ENCODE measurements at places on chromosomes 16 and 17. TPM values are rescaled to one million over a fixed set of nuclear protein-coding genes. Genes with fewer than 3 reads are reported as not detected.

- H3K27ac ChIP-seq: no peak overlapping the region
- H3K27me3 ChIP-seq: no peaks in the 10 kb centered on the region
- peaks cover 24% of the 10 kb centered on the region for H3K36me3 ChIP-seq
- no peak for DNase-seq
- H3K4me3 ChIP-seq: no peak overlapping the region
- peaks cover 4% of the 10 kb centered on the region for H3K4me1 ChIP-seq
Measured at GRCh38 chr17:72802726-72803125, 289.8 kb downstream of the SLC39A11 start.

GRCh38 chr17:31917065-31917529 is 15.6 kb upstream of the UTP6 start:
- no peaks in the 10 kb centered on the region for H3K27me3 ChIP-seq
- H3K4me3 ChIP-seq: no peak overlapping the region
- H3K4me1 ChIP-seq: peaks cover 28% of the 10 kb centered on the region
- DNase-seq: peak; percentile 81

CLDN7 gene
- total RNA-seq: 0.89 TPM

GRCh38 chr17:10099051-10099571 is 99.3 kb downstream of the GAS7 start:
- no peaks in the 10 kb centered on the region for H3K27me3 ChIP-seq
- peaks cover 17% of the 10 kb centered on the region for H3K4me1 ChIP-seq
- H3K4me3 ChIP-seq: no peak overlapping the region
- peak overlapping the region; percentile 59 for H3K27ac ChIP-seq
- DNase-seq: no peak
- H3K36me3 ChIP-seq: no peaks in the 10 kb centered on the region

LRRC46 gene
- total RNA-seq: 0.84 TPM

DNA sequence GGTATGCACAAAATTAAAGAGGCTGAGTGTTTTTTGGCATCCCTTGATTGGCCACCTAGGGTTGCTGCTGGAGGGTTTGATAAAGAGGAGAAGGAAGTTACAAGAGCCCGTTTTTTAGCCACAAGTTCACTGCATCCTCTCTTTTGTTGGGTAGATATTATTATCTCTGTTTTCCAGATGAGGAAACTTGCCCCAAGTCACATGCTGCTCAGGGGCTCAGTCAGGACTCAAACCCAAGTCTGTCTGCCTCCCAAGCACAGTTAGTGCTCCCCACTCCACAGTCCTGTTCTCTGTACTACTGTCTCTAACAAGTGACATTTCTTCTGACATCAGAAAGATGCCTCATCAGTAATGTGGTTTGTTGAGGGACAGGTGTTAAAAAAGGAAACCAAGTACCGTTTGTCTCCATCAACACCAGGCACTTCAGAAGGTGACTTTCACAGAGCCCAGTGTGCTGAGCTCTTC is 1.4 kb downstream of the NT5M start:
- no peak overlapping the region for H3K27ac ChIP-seq
- no peak for DNase-seq
- H3K36me3 ChIP-seq: no peaks in the 10 kb centered on the region
- H3K4me3 ChIP-seq: peak overlapping the region; percentile 72

DNA sequence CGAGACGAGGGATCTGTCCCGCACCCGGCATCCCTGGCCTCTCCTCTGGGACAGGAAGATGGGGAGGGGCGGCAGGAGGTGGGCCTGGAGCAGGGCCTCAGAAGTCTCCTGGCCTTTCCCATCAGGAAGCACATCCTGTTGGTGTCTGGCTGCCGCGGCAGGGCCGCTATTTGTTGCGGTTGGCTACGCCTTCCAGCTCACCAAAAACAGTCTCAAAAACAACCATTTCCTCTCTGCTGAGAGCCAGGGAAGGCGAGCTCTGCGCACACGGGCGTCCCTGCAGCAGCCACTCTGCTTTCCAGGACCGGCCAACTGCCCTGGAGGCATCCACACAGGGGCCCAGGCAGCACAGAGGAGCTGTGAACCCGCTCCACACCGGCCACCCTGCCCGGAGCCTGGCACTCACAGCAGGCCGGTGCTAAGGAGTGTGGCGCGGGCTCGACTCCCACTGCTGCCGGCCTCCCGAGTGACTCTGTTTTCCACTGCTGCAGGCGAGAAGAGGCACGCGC is at the start of gene TMEM204:
Gene TMEM204 (plus strand): TSS at position 224 of the 509 bp plus-strand sequence. CDS start 610 bp downstream, outside the sequence.
- peaks cover 10% of the 10 kb centered on the region for H3K36me3 ChIP-seq
- peak within 1 kb of the TSS; percentile 73 for H3K4me3 ChIP-seq
- peaks cover 62% of the 10 kb centered on the region for H3K4me1 ChIP-seq
- no peaks in the 10 kb centered on the region for H3K27me3 ChIP-seq
- no peak for DNase-seq

DNA sequence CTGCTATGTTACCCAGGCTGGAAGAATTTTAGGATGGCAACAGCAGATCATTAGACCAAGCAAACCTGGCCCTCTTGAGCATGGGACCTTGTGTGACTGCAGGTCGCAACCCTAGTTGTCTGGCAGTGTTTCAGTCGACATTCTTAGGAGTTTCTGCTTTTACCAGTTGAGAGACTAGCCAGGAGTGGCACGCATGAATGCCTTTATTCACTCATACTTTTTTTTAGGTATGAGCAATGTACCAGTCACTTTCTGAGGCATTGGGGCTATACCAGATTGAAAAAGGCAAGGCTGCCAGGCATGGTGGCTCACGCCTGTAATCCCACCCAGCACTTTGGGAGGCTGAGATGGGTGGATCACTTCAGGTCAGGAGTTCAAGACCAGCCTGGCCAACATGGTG is 28.2 kb upstream of the HAS3 start:
- peaks cover 13% of the 10 kb centered on the region for H3K4me1 ChIP-seq
- no peaks in the 10 kb centered on the region for H3K36me3 ChIP-seq
- H3K27me3 ChIP-seq: no peaks in the 10 kb centered on the region
- no peak for DNase-seq
- no peak overlapping the region for H3K4me3 ChIP-seq

DNA sequence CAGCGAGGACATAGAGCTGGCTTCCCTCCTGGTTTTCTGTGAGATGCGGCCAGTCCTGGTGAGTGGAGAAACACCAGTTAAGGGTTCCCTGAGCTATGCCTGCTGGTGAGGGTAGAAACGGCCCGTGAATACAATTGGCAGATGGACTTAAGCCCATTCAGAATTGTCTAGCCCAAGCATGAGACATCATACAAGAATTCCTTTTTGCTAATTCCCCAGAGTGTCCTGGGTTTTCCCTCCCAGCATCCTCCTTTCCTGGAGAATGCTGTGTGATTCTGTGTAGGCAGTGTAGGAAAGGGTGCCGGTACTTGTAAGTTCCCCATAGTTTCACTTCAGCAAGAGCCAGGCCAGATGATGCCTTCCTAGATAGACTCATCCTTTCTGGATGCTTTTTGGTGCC is 65.1 kb downstream of the SDR42E1 start:
- no peak for DNase-seq
- H3K27me3 ChIP-seq: peaks cover 36% of the 10 kb centered on the region
- H3K4me1 ChIP-seq: no peaks in the 10 kb centered on the region

GRCh38 chr17:59811209-59811608 is 81.5 kb downstream of the TUBD1 start:
- H3K4me1 ChIP-seq: peaks cover 51% of the 10 kb centered on the region
- DNase-seq: no peak
- no peak overlapping the region for H3K4me3 ChIP-seq
- peaks cover 17% of the 10 kb centered on the region for H3K36me3 ChIP-seq
- H3K27me3 ChIP-seq: no peaks in the 10 kb centered on the region

- peak overlapping the region; percentile 51 for H3K4me3 ChIP-seq
- no peak for DNase-seq
- H3K27me3 ChIP-seq: peaks cover 5% of the 10 kb centered on the region
- peaks cover 28% of the 10 kb centered on the region for H3K4me1 ChIP-seq
Measured at GRCh38 chr16:21950782-21951521, 2.2 kb upstream of the UQCRC2 start.

CCDC40 gene
- total RNA-seq: 10.5 TPM

DNA sequence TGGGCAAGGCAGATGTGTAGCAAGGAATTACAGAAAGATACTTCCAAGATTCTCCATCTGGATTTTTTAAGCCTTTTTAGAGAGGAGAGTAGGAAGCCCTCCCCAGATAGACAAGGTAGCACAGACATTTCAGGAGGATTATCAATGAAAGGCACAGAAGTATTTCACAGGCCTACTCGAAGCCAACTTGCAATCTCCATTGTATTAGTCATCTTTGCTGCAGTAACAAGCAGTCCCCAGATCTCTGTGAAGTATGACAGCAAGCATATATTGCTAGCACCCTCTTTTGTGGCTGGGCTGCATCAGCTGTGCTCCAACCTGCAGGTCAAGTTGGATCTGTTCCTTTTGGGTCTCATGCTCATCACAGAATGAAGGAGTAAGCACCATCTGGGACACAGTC is 101.6 kb downstream of the MAF start:
- H3K4me3 ChIP-seq: no peak overlapping the region
- H3K36me3 ChIP-seq: no peaks in the 10 kb centered on the region
- H3K27ac ChIP-seq: no peak overlapping the region
- peaks cover 19% of the 10 kb centered on the region for H3K27me3 ChIP-seq
- no peaks in the 10 kb centered on the region for H3K4me1 ChIP-seq

- no peaks in the 10 kb centered on the region for H3K36me3 ChIP-seq
- no peak overlapping the region for H3K27ac ChIP-seq
- no peaks in the 10 kb centered on the region for H3K27me3 ChIP-seq
- no peaks in the 10 kb centered on the region for H3K4me1 ChIP-seq
- DNase-seq: no peak
- H3K4me3 ChIP-seq: no peak overlapping the region
Measured at GRCh38 chr16:78751601-78752000, 652.1 kb downstream of the WWOX start.

GRCh38 chr17:81366648-81367047 is 28.6 kb upstream of the BAHCC1 start:
- DNase-seq: no peak
- no peaks in the 10 kb centered on the region for H3K36me3 ChIP-seq
- H3K4me1 ChIP-seq: peaks cover 1% of the 10 kb centered on the region
- no peak overlapping the region for H3K4me3 ChIP-seq
- H3K27ac ChIP-seq: no peak overlapping the region
- H3K27me3 ChIP-seq: peaks cover 2% of the 10 kb centered on the region

OTOP3 gene
- total RNA-seq: not detected

KRT31 gene
- total RNA-seq: not detected

GRCh38 chr16:24045641-24046040 is 209.9 kb downstream of the PRKCB start:
- no peaks in the 10 kb centered on the region for H3K4me1 ChIP-seq
- no peaks in the 10 kb centered on the region for H3K36me3 ChIP-seq
- H3K4me3 ChIP-seq: no peak overlapping the region
- peaks cover 2% of the 10 kb centered on the region for H3K27me3 ChIP-seq

DNA sequence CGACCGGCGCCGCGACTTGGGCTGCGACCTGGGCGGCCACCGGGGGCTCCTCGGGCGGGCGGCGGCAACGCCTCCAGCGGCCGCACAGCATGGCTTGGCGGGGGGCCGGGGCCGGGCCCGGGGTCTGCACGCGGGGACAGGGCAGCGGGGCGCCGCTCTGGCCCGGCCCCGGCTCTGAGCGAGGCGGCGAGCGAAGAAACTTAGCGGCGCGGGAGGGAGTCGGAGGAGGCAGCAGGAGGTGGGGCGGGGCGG is at the start of gene PLCD3:
Gene PLCD3 (minus strand): TSS at position 196 of the 252 bp plus-strand sequence. CDS start 105 bp downstream, at position 91.
- peak; percentile 91 for DNase-seq
- H3K36me3 ChIP-seq: no peaks in the 10 kb centered on the region
- H3K27me3 ChIP-seq: no peaks in the 10 kb centered on the region
- H3K27ac ChIP-seq: peak within 1 kb of the TSS; percentile 90
- H3K4me1 ChIP-seq: peaks cover 57% of the 10 kb centered on the region

- no peaks in the 10 kb centered on the region for H3K27me3 ChIP-seq
- DNase-seq: no peak
- peaks cover 10% of the 10 kb centered on the region for H3K4me1 ChIP-seq
- H3K27ac ChIP-seq: no peak overlapping the region
- peaks cover 12% of the 10 kb centered on the region for H3K36me3 ChIP-seq
Measured at GRCh38 chr16:88618182-88618955, 20.0 kb upstream of the IL17C start.

DNA sequence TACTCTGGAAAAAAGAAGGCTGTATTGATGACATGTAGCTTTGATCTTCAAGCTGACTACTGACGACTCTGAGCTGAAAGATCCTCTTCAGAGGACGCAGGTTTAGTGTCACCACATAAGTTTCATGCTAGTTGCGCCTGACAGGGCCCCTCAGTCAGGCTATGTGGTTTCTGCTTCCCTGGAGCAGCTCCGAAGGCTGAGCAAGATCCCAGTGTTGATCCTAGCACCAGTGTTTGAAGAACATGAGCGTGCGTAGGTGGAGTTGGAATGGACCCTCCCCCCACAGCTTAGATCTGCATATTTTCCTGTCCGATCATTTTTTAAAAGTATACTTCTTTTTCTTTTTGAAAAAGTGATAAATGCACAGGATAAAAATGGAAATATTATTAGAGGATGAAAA is 17.3 kb downstream of the BANP start:
- H3K4me1 ChIP-seq: peaks cover 24% of the 10 kb centered on the region
- no peak for DNase-seq
- no peak overlapping the region for H3K4me3 ChIP-seq
- no peaks in the 10 kb centered on the region for H3K27me3 ChIP-seq

GFAP gene
- total RNA-seq: not detected

- no peaks in the 10 kb centered on the region for H3K36me3 ChIP-seq
- no peaks in the 10 kb centered on the region for H3K4me1 ChIP-seq
Measured at GRCh38 chr17:41722231-41722630, 10.1 kb downstream of the GAST start.

DNA sequence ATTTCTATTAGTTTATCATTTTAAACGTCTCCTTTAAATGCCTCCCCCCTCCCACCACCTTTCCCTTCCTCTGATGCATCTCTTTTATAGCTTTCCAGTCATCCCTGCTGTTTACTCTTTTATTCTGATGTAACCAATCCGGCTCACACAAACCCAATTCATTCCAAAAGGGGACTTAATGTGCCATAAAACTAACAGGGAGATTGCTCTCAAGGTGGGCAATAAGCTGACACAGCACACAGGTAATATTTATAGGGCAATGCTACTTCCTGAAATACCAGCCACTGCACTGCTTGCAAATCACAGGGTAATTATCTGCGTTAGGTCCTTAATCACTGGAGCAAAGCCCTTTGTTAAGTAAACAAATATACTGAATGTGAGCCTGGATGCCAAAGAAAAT is 23.3 kb upstream of the CA10 start:
- no peaks in the 10 kb centered on the region for H3K36me3 ChIP-seq
- H3K4me1 ChIP-seq: no peaks in the 10 kb centered on the region
- H3K4me3 ChIP-seq: no peak overlapping the region
- DNase-seq: no peak
- no peak overlapping the region for H3K27ac ChIP-seq
- H3K27me3 ChIP-seq: no peaks in the 10 kb centered on the region

PDP2 gene
- 17.4 TPM for total RNA-seq

CD68 gene
- total RNA-seq: 1.1 TPM

GRCh38 chr17:44970136-44970741 is 2.1 kb upstream of the C1QL1 start:
- DNase-seq: no peak
- H3K27me3 ChIP-seq: peaks cover 33% of the 10 kb centered on the region
- no peaks in the 10 kb centered on the region for H3K36me3 ChIP-seq
- peak overlapping the region; percentile 83 for H3K4me3 ChIP-seq
- H3K4me1 ChIP-seq: peaks cover 16% of the 10 kb centered on the region

DNA sequence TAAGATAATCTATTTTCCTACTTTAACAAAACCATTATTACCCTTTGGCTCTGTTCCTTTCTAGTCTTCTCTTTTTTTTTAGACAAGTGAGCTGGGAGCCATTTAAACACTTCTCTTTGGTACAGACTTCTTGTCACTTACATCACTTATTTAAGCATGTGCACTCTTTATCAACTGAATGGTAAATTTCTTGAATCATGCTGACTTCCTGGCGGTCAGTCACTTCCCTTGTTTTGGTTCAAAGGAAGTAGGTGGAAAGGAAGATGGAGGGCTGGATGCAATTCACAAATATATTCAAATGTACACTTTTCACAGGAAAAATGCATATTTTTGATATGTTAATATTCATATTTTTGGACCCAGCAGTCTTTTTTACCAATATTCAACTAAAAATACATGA is 97.1 kb downstream of the ITFG1 start:
- peaks cover 11% of the 10 kb centered on the region for H3K36me3 ChIP-seq
- no peak overlapping the region for H3K27ac ChIP-seq
- peaks cover 1% of the 10 kb centered on the region for H3K4me1 ChIP-seq
- no peak overlapping the region for H3K4me3 ChIP-seq

Data from osteocyte (in vitro differentiated cells).